T1000 (cell line): ENCODE measurements at places on chromosomes 1 and 21.

- no peak for DNase-seq
Measured at GRCh38 chr1:154869351-154870114, 548 bp downstream of the KCNN3 start.

DNA sequence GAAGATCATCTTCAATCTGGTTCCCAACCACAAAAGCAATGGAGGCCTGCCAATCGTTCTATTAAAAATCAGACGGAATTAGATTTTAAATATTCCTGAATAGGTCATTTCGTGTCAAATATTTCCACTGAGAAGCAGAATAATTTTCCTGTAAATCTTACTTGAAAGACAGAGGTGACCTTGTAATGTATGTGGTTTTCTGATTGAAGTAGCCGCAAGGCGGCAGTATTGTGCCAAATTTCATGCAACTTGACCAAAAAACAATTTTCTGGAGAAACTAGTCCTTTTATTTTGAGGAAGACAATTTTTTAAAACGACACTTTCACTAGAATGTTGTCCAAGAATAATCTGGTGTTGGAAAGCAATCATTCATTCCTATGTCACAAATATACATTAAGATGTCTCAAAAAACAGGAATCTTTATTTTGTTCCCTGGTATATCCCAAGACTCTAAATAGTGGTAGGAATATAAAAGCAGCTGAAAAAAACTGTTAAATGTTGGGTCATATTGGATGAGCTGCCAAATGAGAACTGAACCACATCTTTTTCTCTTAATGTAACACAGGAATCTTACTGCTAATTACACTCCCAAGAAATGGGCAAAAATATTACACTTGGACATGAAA, 33.6 kb downstream of the SPAG17 start:
- peak; percentile 21 for DNase-seq

DNA sequence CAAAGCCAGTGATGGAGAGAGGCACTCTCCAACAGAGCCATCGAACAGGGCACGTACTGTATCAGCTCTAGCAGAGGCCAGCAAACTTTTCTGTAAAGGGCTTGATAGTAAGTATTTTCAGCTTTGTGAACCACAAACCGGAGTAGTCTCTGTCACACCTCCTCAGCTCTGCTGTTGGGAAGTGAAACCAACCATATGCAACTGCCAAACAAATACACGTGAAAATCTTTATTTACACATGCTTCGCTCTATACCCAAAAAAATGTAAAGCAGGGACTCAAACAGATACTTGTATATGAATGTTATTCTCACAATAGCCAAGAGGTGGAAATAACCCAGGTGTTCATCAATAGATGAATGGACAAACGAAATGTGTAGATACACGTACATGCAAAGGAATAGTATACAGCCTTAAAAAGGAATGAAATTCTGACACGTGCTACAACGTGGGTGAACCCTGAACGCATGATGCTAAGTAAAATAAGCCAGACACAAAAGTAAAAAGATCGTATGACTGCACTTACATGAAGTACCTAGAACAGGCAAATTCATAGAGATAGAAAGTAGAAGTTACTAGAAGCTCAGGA, 39.0 kb downstream of the SETD4 start:
- no peak for DNase-seq

GRCh38 chr1:197783510-197783948, 8.2 kb upstream of the DENND1B start:
- no peak for DNase-seq

DNA sequence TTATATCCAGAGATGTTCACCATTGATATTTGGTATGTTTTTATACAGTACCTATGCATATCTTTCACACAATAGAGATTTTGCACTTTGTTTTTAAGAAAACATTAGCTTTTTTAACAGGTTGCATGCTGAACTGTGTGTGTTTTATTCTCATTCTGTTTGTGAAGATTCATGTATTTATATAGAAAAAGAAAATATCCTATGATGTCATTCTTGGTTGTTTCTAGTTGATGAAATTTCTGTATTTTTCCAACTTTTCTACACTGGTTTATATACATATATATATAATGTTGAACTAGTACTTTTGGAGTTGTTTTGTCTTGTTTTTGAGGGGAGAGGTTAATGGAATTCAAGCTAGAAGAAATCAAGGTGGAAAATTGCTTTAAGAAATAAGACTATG, 143.8 kb downstream of the MATN1 start:
- DNase-seq: no peak

DNA sequence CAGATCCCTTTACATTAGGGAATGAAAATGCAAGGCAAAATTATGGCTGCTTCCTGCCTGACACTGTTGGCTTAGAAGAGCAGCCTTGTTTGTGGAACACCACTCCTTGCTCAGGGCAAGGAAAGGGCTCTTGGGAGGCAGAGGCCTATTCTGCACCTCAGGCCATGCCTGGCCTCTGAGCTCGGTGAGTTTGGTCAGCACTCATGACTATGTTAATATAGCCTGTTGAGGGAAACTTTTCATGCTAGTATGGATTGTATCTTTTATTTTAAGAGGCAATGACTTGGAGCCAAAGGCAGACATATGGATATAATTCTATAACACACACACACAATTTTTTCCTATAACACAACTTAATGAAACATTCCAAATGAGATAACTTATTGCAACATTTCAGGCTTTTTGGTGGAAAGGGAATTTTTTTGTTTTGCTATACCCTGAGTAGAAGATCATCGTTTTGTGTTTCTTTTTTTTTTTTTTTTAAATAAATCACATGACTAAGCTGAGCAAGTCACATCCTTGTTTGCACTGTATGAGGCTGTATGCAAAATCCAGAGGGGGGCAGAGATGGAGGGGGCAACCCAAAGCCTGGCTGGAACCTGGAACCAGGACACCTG, 5.6 kb upstream of the YRDC start:
- DNase-seq: no peak

DNA sequence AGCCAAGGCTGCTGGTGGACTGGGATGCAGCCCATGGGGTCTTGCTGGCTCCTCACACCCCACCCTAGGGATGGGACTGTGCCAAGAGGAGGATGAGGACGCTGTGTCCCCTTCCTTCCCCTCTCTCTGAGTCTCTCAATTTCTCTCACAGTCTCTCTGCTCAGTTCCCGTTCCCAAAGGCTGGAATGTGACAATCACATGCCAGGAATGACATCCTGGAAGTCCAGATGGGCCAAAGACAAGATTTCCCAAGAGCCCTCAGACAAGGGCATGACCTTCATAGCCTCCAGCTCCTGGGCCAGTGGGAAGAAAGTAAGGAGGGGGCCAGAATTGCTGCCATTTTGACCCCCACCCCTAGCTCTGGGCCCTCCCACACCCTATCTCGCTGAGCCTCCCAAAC, 7.6 kb upstream of the CDCP2 start:
- no peak for DNase-seq
